Mucosa of descending colon (tissue), 3 donors: ENCODE measurements at places on chromosomes 1 and 21. TPM values are rescaled to one million over a fixed set of nuclear protein-coding genes. Genes with fewer than 3 reads are reported as not detected.

Gene LAD1
- total RNA-seq: 202 TPM

Gene TNFSF4
- 0.82 TPM for total RNA-seq

Gene KLF17
- 0.13 TPM for total RNA-seq

Gene MATN1
- not detected for total RNA-seq

Gene HTR1D
- total RNA-seq: not detected
